Gastrocnemius medialis (tissue), 4 donors: ENCODE measurements at places on chromosomes 4 and X. TPM values are rescaled to one million over a fixed set of nuclear protein-coding genes. Genes with fewer than 3 reads are reported as not detected.

NRK gene
- 0.04 TPM for total RNA-seq

- H3K36me3 ChIP-seq, result peaks cover 3% of the 10 kb centered on the region
- no peak for DNase-seq
- H3K4me3 ChIP-seq, result no peak overlapping the region
- no peak overlapping the region for H3K27ac ChIP-seq
- H3K4me1 ChIP-seq, result no peaks in the 10 kb centered on the region
Observed at GRCh38 chr4:48499551-48500066, 9.6 kb downstream of the ZAR1 start.

DNA sequence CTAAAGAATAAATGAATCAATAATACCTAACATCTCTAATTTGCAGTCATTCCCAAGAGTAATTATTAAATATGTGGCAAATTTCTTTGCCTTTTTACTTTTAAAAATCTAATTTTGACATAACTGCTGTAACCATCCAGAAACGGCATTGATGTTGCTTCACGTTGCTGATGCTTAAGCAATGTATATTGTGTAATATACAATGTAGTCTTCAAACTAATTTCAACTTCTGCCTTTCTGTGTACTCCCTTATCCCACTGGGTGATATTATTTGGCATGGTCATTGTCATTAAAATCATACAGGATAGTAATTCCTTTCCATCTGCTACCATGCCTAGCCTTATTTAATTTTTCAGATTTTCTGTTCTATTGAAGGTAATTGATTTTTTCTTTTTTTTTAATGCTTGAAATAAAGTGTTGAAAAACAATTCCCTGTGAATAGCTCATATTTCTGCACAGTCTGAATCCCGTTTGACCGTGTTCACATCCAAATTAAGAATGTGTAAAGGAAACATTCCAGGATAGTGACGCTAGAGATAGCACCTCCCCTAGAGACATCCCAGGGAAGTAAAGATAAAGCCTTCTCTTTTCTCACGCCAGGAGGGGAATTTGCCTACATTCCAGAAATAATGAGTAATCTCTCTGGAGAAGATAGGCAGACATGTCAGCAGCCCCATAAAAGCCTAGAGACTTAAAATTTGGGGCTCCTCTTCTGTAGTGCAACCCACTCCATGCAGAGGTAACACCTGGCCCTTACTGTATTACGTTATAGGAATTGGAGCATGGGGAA, 8.6 kb downstream of the FAM200B start:
- H3K27ac ChIP-seq, result no peak overlapping the region
- DNase-seq, result no peak
- no peaks in the 10 kb centered on the region for H3K36me3 ChIP-seq
- H3K4me1 ChIP-seq, result no peaks in the 10 kb centered on the region

- DNase-seq, result no peak
- no peaks in the 10 kb centered on the region for H3K4me1 ChIP-seq
- no peaks in the 10 kb centered on the region for H3K36me3 ChIP-seq
- no peak overlapping the region for H3K27ac ChIP-seq
Observed at GRCh38 chr4:41763729-41764128, 15.2 kb upstream of the PHOX2B start.

DNA sequence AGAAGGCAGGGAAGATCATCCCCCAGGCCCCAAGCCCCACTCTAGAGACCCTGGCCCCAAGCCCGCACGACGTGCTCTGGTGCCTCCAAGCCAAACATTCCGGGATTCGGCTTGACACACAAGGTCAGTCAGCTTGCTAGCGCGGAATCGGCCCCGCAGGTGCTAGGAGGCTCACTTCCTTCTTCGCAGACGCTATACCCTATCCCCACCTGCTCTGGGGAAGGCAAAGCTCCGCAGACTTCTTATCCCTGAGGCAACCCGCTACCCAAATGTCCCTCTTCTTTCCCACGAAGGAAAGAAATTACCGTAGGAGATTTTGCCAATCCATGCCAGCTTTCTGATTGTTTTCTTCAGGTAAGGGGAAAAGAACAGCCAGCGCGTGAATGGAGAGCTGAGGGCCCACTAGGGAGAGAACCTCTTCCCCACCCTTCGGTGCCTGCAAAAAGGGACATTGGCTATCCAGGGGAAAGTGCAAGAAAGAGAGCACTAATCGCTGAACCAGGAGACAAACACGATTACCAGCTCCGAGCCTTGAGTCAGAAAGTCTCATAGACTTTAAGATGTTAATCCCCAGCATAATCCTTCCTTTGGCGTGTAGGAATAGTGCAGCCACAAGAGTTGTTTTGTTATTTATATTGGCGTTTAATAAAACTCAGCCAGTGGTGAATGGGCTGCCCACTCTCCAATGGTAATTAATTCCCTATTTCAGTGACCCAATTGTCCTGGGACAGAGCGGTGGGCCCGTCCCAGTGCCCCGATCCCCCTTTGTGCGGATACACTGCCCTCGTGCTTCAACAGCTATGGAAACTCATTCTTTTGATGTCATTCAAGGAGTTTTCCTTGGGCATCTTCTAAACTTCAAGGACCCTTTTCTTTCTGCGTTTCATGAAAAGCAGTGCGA, 5.4 kb upstream of the NEUROG2 start:
- H3K4me3 ChIP-seq, result peak overlapping the region; percentile 6
- H3K36me3 ChIP-seq, result no peaks in the 10 kb centered on the region
- H3K27ac ChIP-seq, result no peak overlapping the region
- peaks cover 22% of the 10 kb centered on the region for H3K4me1 ChIP-seq
- H3K27me3 ChIP-seq, result peaks cover 80% of the 10 kb centered on the region

DNA sequence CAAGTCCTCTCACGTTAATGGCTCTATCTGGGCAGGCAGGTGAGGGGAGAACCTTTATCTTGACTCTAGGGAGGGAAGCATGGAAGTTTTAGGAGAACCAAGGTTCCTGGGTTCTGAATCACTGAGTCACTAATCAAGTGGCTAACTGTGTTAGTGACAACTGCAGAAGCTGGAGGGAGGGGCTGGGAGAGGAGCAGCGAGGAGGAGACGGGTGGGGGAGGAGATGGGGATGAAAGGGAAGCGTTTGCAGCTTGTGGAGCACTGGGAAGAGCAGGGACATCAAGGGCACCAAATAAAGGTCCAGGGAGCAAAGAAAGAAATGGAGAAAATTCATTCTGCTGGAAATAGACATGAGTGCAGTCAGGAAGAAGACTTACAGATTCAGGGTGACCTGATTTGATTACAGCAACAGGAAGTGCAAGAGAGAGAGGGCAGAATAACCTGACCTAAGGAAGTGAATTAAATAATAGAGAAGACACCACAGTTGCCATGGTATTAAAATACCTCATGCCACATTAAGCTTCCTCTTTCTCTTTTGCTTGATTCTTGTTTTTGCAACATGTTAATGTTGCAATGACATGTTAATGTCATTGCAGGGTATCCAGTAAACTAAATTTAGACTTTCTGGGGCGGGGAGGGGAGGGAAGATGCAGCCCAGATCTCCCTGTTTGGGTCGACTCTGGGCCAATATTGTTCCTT, 4.5 kb upstream of the SETD7 start:
- H3K27ac ChIP-seq, result peak overlapping the region; percentile 15
- no peak overlapping the region for H3K4me3 ChIP-seq
- H3K36me3 ChIP-seq, result no peaks in the 10 kb centered on the region
- no peak for DNase-seq
- no peaks in the 10 kb centered on the region for H3K27me3 ChIP-seq
- H3K4me1 ChIP-seq, result peaks cover 3% of the 10 kb centered on the region
